ENCODE measurements at places on chromosomes 12 and 14.

DNA sequence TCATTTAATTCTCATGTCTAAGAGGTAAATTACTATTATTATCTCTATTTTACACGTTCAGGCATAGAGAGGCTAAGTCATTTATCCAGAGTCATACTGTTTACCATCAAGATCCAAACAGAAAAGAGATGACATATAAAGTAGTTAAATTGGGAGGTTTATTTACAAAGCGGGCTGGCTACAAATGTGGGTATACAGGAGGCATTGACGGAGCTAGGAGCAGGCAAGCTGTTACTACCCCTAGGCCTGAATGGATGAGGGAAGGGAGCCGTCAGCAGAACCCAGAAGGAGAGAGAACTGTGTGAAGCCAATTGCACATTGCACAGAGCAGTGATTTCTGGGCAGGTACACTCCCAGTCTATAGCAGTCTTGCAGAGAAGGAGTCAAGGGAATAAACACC is 39.8 kb downstream of the DACT1 start:
- DNase-seq: no peak

DNA sequence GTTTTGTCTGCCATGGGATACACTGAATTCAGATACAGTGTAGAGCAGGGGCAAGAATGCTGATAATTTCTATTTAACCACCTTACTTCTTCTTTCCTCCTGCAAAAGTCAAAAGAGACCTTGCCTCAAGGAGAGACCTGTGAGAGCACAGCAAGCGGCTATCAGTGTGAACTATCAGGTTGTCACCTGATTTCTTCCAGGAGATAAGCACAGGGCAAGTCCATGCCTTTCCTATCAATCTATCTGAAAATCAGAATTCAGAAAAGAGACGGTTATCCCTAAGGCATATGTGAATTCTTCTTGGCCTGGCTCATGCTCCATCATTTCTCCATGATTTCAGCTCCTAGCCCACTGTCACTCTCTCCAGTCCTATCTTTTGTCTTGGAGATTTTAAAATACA is 128.9 kb upstream of the CCND2 start:
- no peak for DNase-seq

DNA sequence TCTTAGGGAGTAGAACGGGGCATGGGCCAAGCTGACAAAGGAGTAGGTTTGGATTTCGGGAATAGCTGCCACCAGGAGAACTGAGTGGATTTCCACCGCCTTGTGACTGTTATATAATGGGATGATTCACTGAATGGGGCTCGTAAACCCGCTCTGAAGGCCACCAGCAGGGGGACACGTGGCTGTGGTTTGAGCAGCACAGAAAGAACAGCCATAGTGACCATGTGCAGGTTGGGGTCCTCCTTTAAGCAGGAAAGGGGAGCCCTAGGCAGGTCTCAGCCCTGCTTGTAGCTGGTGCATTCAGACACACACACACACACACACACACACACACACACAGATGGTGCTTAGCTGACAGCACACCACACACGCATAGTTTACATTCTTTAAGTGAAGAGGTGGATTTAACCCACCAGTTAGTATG is 8.6 kb upstream of the ASB2 start:
- no peak for DNase-seq

GRCh38 chr12:52147964-52148463 is 43.8 kb downstream of the KRT80 start:
- DNase-seq: no peak

- DNase-seq: no peak
Measured at GRCh38 chr14:75120541-75121291, 6.1 kb downstream of the NEK9 start.

GRCh38 chr12:130960058-130960457 is 6.4 kb downstream of the ADGRD1 start:
- DNase-seq: no peak

DNA sequence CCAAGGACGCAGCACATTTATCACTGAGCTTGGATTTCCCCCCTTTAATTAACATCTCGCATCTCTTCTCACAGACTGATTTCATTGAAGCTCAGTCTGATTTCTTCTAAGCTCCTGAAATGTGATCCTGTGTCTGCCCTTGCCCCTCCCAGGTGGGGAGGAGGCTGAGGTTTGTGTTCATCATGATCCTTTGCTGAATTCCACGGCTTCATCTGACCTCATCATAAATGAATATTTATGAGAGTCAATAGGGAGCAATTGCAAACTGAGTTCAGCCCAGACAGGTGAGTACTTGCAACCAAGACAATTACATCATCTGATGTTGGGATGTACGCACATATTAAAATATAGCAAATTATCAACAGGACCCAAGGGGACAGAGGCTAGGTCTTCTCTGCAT is 72.4 kb downstream of the MAP1LC3B2 start:
- DNase-seq: no peak

DNA sequence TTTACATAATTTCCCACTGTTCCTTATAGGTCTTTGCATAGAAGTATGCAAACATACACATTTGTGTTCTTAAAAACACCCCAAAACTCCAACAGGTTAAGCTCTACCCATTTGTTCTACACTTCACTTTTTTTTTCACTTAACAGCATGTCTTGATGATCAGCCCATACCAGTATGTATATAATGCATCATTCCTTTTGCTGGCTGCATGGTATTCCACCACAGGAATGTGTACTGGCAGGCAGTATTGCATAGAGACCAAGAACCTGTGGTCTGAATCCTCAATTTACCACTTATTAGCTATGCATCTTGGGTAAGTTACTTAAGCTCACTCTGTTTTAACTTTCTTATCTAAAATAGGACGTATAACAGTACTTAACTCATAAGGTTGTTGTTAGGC is 65.5 kb downstream of the SAMD4A start:
- DNase-seq: no peak

DNA sequence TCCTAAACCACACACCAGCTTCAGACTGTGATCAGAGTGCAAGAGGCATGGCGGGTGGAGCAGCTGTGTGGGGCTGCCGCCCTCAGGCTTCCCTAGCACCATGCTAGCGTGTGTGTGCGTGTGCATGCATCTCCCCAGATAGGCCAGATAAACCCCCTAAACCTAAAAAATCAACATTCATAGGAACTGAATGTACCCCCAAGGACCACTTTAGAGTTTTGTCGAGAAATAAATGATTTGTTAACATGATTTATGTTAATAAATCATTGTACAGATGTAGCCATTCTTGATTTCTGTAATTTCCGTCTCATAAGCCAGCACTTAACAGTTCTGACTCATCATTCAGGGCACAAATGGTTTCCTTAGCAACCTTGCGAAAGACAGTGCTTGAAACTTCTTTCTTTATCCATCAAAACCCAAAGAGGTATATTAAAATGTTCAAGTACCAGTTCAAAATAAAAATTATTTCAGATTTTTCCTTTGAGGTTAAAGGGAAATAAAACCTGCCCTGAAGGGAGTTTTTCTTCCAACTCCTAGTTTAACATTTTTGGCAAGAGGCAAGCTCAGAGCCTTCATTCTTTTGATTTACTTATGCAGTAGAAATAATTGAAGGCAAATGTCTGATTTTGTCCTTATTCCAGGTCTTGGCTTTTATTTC is 206.2 kb upstream of the RGS6 start:
- no peak for DNase-seq

DNA sequence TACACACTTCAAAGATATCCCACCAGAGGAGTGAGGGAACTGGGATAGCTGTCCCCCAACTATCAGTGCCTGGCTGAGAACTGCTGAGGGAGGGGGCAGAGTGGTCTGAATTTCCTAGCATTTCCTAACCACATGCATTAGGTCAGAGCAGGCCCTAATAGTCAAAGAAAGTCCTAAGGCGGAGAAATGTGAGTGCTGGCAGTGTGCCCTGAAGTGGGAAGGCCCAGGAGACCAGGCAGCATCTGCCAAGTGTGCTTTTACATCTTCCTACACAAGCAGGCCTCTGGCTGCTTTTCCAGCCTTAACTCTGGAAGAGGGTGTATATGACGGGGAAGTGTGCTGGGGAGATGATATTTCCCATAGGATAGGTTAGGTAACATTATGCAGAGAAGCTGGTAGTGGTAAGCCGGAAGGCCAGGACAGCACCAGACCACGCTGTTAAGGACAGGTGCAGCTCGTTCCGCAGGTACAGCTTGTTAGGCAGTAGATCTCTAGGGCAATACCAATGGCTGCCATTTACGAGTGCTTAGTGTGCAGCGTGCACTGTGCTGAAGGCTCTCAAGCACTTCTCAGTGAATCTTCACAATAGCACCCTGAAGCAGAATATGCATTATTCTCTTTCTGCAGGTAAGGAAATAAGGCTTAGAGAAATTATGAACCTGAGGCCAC is 9.1 kb upstream of the CCDC198 start:
- no peak for DNase-seq

- no peak for DNase-seq
Measured at GRCh38 chr14:69363964-69364363, 34.1 kb downstream of the ERH start.

GRCh38 chr14:99768381-99768780 is 24.8 kb upstream of the EML1 start:
- DNase-seq: no peak

DNA sequence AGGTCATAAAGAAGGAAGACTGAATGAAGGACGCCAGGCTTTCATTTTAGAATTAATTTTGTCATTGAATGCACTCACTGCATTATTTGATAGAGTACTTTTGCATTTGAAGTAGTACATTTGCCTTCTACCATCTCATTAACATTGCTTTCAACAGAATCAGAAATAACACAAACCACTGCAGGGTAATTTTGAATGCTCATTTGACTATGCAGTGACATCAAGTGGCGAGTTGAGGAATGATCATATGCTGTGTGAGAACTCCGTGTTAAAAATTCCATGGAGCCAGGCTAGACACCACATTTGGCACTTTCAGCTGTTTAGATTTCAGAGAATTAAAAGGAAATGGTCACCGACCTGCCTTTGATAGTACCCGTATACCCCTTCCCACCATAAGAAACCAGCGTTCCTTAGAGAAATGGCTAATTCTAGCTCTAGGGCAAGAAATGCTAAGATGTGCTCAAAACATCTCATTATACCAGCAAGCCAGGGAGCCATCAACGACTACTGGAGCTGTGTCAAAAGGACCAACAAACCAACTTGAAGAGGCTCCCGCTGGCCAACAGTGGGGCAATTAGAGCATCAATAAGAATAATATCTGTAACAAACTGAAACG is 16.5 kb downstream of the HEBP1 start:
- DNase-seq: peak; percentile 32

DNA sequence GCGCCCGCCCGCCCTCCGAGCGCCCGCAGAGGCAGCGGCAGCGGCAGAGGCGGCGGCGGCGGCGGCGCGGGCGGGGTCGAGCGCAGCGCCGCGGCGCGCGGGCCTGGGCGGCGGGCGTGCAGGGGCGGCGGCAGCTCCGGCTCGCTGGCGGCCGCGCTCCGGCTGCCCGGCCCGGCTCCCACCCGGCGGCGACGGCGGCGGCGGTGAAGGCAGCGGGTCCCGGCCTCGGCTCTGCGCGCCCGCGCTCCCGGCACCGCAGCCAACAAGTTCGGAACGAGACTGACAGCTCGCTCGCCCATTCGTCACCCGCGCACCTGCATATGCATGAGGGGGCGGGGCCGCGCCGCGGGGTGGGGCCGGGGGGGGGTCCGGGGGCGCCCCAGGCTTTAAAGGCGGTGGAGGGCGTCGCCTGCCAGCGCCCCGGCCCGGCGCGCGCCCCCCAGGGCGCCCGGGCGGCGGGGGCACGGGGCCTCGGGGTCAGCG is at the start of gene JAG2:
Gene JAG2 (minus strand): TSS at position 281 of the 483 bp plus-strand sequence. CDS start 356 bp downstream, outside the sequence.
- peak; percentile 62 for DNase-seq

DNA sequence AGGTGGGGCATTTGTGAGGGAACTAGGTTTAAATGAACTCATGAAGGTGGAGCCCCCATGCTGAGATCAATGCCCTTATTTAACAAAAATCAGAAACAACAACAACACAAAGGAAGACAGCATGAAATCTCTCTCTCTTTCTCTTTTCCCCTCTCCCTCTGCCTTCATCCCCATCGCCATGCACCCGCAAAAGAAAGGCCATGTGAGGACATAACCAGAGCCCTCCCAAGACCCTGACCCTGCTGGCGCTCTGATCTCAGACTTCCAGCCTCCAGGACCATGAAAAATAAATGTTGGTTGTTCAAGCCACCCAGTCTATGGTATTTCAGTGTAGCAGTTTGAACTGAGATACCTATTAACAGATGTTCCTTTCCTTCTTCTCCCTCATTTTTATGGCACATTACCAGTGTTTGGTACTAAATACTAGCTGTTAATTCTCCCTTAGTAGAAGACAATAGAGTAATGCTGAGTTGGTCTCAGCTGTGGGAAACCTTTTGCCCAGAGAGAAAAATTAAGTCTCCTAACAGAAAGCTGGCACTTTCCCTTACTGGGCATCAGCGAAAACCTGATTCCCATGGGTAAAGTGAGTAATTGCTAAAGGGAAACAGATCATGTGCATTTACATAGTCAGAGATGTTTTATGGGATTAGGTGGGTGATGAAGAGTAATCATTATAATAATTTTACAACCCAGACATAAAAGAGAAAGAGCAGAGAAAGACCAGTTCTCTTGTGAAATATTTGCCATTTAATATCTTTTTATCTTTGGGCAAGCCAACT is 264.0 kb upstream of the PLEKHG7 start:
- no peak for DNase-seq

GRCh38 chr12:93850481-93851256 is 173.5 kb downstream of the CRADD start:
- DNase-seq: no peak

- DNase-seq: no peak
Measured at GRCh38 chr12:111361073-111361716, 7.7 kb downstream of the PHETA1 start.

DNA sequence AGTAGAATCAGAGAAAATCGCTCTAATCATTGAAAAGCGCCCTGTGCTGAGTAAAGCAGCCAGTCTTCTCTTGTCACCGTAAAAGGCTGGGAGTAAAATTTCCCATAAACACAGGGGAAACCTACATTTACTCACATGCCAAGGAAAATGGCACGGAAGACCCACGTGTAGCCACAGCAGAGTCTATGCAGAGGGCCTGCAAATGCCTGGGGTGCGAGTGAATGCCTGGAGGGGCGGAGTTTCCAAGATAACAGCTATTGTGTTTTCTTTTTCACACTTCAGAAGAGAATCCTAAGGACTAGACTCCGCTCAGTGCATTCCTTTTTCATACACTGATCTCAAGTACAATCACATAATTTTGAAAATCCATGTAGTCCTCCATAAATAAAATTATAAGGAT is 159.9 kb upstream of the FOXN3 start:
- DNase-seq: no peak

DNA sequence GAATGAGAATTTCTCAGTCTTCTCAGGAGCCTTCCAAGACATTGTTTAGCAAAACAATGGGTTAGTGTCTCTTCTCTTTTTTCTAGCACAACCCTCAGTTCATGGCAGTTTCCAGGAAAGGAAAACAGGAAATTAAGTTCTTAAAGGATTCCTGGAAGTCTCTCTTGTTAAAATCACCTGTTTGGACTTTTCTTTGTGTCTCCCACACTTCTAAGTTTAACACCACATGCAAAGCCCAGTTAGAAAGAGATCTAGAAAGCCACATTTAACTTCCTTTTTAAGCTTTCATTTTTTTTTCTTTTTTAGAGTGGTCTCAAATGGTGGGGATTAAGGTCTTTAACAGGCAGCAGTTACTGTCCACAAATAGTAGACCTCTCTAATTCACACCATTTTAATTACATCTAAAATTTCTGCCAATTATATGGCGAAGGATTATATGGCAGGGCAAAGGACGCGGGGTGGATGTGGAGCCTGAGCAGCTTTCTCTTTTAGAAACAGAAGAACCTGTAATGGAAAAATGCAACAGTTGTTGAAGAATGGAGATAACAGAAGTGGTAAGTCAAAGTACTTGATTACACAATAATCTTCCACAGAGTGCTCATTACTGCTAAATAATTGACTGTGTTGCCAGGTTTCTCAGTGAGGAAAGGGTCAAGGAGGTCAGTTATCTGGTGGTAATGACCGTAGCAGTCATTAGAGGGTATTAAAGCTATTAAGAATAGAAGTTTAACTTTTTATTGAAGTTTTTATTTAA is 298.6 kb downstream of the AKAP6 start:
- DNase-seq: no peak

GRCh38 chr12:22366181-22366580 is 31.7 kb upstream of the ST8SIA1 start:
- DNase-seq: no peak
